ENCODE measurements at places on chromosomes 6 and 20. TPM values are rescaled to one million over a fixed set of nuclear protein-coding genes. Genes with fewer than 3 reads are reported as not detected.

- no peak overlapping the region for H3K4me3 ChIP-seq
- peak; percentile 40 for DNase-seq
- H3K36me3 ChIP-seq, result peaks cover 20% of the 10 kb centered on the region
- H3K27ac ChIP-seq, result no peak overlapping the region
- H3K27me3 ChIP-seq, result no peaks in the 10 kb centered on the region
Measured at GRCh38 chr6:144581812-144582537, 296.8 kb downstream of the UTRN start.

- H3K27ac ChIP-seq, result no peak overlapping the region
- H3K27me3 ChIP-seq, result no peaks in the 10 kb centered on the region
- no peaks in the 10 kb centered on the region for H3K4me1 ChIP-seq
Measured at GRCh38 chr6:79056226-79056625, 21.8 kb downstream of the PHIP start.

C20orf144 gene
- 0.27 TPM for polyA plus RNA-seq

DNA sequence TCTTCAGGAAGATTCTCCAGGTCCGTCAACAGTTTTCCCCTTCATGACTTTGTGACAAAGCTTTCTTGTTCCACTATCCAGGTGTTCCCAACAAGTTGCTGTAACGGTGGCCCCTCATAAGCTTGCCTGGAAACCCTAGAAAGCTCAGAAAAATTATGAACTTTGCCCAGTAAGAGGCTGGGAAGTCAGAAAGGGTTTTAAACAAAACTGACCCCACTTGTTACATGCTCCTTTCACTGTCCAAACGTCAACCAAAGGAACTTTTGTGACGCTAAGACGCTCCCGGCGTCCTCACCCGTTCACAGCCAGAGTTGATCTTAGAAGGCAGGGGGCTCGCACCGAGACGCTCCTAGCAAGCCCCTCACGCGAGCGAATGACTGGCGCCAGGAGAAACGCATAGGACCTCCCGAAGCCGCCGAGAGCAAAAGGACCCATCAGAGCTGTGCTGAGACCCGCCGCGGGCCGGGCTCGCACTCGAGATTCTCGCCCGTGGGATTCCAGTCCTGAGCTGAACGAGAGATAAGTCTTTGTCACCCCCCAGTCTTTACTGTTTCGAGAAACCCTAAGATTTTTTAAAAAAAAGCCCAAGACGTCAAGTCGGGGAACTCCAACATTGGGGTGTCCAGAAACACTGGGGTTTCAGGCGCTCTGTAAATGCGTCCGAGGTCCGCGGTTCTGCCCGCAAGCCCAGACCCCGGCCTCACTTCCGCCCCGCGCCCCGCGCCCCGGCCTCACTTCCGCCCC lies 544 bp upstream of the ACAT2 start:
- H3K36me3 ChIP-seq, result peaks cover 8% of the 10 kb centered on the region
- H3K4me1 ChIP-seq, result peaks cover 19% of the 10 kb centered on the region
- peak overlapping the region; percentile 99 for H3K4me3 ChIP-seq
- no peaks in the 10 kb centered on the region for H3K27me3 ChIP-seq
- peak overlapping the region; percentile 96 for H3K27ac ChIP-seq
- no peak for DNase-seq

IL20RA gene
- polyA plus RNA-seq, result not detected

DNA sequence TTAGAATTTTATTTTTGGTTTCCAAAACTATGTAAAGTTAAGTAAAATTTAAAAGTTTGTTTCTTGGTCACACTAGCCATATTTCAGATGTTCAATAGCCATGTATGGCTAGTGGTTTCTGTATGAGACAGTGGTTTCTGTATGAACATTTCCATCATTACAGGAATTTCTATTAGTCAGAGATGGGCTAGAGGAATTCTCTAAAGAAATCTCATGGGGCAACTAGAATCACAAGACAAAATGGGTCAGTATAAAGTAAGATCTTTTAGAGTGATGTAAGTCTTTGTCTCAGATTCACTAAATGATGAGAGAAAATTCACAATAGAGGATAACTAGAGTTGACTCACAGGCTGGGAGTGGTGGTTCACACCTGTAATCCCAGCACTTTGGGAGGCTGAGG lies 149.0 kb downstream of the FUT9 start:
- H3K36me3 ChIP-seq, result no peaks in the 10 kb centered on the region
- H3K27me3 ChIP-seq, result no peaks in the 10 kb centered on the region
- no peak overlapping the region for H3K27ac ChIP-seq
